ENCODE measurements at places on chromosomes 7 and 10.
A peak's percentile ranks its signal among the peaks of the same experiment; 100 is the strongest.

DNA sequence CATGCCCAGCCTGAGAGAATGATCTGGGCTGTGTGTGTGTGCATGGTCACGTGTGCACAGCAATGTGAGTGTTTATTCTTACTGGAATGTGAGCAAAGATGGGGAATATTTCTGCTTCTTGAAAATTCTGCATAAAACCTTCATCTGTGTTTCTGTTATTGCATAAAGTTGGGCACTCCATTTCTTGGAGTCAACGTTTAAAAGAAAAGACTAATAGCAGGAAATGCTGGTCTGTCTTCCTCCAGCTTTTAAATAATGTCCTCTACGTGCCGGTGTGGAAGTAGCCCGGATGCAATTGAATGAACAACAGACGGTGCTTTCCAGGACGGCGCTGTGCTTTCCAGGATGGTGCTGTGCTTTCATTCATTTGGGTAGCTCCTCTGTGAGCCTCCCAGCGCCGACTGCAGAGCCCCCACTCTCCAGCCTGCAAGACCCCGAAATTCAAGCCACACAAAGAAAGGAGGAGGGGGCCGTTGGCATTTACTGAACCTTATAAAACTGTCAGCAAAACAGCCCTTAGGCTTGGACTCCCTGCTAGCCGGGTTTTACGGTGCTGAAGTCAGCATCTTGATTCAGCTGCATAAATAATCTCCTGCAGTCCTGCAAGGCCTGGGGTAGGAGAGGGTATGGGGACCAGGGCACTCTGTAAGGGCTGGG is 158.2 kb upstream of the PRKCQ start:
- no peak for DNase-seq

GRCh38 chr7:20561466-20561865 is 54.0 kb upstream of the ABCB5 start:
- no peak for DNase-seq

DNA sequence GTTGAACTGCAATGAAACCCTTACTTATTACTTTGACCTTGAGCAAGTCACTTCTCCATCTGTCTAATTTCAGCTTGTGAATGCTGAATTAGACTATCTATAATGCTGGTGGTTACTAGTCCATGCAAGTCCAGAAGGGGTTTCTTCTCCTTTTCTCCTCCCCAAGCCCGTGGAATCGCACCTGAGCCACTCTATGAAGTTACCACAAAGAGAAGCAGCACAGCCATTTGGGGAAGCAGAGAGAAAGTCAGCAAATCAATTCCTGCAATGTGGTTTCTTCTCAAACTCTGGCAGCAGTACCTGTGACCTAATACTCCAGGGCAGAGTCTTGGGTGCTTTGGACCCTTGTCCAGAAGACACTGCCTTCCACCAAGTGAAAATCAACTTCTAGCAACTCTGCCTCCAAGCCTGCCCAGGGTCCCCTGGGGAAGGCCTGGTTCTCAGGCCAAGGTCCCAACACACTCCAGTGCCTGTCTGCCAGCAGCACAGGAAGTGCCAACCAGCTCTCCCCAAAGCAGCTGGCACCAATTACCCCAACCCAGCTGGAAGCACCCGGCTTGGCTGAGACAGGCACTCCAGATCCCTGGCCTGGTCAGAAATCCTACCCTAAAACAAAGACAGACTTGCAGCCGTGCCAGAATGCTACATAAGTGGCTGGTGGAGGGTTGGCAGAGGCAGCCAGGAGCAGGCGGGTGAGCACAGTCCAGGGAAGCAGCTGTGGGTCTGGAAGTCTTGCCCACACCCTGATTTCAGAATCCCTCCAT is 200.3 kb downstream of the LSM5 start:
- DNase-seq, result no peak

GRCh38 chr10:46234431-46235060 is 52.3 kb upstream of the ANTXRL start:
- peak; percentile 47 for DNase-seq

- no peak for DNase-seq
Observed at GRCh38 chr10:132293201-132293812, 14.4 kb downstream of the STK32C start.

GRCh38 chr7:70571403-70571934 is 560.5 kb upstream of the GALNT17 start:
- no peak for DNase-seq

DNA sequence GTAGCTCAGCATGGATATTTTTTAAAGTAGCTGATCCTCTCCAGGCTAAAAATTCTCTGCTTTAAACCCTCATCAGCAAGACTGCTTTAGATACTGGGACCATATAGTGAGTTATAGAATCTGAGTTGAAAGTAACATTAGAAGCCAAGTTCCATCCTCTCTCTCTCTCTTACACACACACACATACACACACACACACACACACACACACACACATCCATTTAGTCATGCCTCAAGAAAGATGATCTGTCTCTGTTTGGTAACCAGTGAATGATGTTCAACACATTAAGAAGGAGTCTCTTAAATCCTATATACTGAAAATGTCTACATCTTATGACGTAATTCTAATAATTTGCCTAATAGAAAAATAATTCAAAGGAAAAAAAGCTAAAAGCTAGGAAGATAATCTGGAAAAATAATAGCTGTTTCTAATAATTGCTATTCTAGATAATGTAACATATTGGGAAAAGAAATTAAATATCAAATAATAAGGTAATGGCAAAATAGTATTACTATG is 16.9 kb upstream of the ATP6V0A4 start:
- no peak for DNase-seq

DNA sequence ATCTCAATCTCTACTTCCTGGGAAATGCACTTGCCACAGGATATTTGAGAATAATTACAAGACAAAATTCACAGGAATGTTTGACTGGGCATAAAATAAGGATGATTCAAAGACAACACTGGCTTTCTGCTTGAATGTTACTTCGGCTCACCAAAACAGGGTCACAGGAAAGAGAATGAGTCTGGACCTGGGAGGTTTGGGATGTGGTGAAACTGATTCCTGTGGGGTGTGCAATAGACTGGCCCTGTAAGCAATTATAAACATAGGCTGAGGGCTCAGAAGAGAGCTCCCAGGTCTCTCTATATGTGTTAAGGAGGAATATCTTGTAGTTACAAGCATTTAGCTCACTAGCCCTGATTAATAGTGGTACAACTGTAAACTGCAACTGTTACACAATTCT is 613.9 kb upstream of the CELF2 start:
- no peak for DNase-seq

GRCh38 chr7:136245327-136246004 is 268.3 kb upstream of the MTPN start:
- no peak for DNase-seq

DNA sequence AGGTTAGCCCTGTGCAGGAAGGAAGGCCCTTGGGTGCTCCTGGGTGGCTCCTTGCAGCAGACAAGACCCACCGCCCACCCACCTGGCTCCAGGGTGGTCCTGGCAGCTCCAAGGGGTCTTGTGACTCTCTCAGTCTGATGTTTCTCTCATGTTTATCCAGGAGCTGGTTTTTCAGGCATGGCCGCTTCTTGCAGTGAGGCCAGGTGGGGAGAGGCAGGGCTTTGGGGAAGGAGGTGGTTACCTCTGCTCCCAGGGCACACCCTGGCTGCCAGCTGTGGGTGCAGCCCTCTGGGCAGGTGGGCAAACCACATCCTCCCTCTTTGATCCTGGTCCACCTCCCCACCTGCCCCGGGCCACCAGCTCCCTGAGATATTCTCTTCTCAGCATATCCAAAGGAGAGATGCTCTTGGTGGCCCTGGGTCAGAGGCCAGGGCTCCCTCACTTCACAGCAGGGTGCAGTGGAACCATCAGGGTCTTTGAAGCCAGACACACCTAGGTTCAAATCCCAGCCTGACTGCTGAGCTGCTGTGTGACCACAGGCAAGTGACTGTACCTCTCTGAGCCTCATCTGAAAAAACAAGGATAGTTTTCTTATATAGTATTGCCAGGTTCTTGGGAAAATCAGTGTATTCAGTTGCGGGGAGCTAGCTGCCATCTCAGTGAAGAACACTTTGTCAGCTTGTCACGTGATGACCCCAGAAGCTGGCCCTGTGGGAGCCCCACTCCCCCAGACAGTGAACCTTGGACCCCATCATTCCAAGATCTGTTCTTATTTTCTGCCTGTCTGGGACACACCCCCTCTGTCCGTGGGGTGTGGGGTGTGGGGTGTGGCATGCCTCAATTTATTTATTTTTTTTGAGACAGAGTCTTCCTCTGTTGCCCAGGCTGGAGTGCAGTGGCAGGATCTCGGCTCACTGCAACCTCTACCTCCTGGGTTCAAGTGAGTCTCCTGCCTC is 11.5 kb downstream of the GTF2IRD1 start:
- DNase-seq, result no peak

DNA sequence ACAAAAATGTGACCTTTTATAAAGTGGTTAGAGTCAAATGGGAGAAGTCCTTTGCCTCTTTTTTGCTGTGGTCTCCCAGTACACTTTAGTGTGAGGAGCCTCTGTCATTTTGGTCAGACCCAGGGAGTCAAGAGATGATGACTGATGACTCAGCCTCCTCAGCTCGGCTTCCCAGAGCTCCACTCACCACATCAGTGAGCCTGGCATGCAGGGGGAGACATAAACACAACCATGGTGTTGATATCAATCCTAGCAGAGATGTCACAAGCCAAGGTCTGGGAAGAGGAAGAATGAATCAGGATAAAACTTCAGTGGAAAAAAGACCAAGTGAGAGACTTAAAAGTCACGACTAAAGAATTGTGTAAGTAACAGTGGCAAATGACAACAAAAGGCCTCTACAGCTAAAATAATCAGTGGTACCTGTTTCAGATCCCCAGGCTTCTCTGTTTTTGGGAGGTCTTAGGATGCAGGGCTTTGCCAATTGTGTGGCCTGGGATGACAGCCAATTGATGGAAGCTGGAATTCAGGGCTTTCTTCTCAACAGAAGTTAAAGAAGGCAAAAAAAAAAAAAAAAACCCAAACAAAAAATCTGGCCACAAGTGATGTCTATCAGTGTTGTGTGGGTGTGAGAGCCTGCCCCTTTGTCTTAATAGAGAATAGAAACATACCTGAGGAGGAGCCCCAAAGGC is 50.2 kb downstream of the TFAM start:
- DNase-seq, result peak; percentile 79

GRCh38 chr10:104641937-104642657 is 1.0 kb downstream of the SORCS3 start:
- DNase-seq, result no peak

GRCh38 chr10:58267713-58268453 is at the start of gene IPMK:
IPMK (minus strand) TSS chr10:58267894; CDS start chr10:58267611, 283 bp downstream.
- DNase-seq, result peak; percentile 96

Data from coronary artery (tissue), 2 donors.